ENCODE measurements at places on chromosomes 13 and 19.
A peak's percentile ranks its signal among the peaks of the same experiment; 100 is the strongest.

DNA sequence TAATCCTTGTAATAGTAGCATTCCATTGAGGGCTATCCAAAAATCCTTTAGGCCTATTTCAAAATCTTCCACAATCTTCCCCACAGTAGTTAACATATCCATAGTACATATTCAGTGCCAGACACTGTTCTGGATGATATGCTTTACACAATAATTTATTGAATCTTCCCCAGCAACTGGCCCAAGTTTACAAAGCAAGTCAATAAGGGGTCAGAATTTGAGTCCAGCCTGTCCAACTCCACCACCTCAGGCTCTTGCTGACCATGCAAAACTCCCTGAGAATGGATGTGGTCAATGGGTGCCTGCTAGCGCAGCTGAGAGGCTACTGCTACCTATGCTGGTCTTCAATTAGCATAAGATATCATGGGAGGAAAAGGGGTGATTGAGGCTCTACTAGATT, 529.6 kb downstream of the FGF9 start:
- DNase-seq, result no peak

- DNase-seq, result peak; percentile 0
These were observed at the start of gene ITGBL1 for GRCh38 chr13:101452519-101453485. TSS of gene ITGBL1 (plus strand) at chr13:101452675. CDS start at chr13:101452834, 159 bp downstream.

GRCh38 chr19:19458110-19458816, 52.8 kb downstream of the GATAD2A start:
- no peak for DNase-seq

GRCh38 chr13:74040200-74040599, 94.0 kb downstream of the KLF12 start:
- DNase-seq, result peak; percentile 31

GRCh38 chr19:305240-306150, 14.3 kb upstream of the PLPP2 start:
- no peak for DNase-seq

DNA sequence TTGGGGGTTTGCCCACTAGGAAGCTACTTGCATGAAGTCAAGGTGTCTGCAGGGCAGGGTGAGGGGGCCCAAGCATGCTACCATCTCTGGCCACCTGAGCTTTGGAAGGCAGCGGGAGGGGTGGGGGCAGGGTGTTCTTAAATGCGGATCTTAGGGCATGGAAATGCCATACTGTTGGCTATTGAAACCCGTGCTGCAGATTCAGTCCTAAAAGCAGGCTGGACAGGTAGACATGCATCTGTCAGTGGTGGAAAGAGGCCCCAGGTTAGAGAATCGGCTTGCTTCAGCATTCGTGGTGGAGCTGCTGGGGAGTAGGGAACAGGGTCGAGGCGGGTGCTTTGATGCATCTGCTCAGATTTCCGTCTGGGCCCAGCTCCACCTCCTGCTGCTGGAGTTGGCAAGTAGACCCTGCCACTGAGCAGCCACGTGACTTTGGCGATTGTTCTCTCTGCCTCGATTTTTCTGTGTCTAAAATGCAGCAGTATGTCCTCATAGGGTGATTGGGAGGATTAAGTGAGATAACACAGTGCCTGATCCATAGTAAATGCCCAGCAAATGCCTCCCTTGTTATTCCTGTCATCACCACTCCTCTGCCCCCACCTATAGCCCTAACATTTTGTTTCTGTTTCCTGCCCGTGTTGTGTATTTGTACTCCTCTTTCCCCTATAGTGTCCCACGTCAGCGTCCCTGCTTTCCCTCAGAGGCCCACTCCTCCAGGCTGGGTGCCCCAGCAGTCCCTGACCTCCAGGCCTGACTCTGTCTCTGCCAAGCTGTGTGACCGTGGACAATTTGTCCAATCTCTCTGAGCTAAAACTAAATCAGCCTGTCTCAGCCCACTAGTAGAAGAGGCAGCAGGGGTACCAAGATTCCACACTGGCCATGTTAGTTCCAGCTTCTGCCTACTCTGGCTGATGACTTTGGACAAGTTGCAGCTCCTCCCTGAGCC, 5.8 kb downstream of the PPP1R37 start:
- DNase-seq, result no peak

DNA sequence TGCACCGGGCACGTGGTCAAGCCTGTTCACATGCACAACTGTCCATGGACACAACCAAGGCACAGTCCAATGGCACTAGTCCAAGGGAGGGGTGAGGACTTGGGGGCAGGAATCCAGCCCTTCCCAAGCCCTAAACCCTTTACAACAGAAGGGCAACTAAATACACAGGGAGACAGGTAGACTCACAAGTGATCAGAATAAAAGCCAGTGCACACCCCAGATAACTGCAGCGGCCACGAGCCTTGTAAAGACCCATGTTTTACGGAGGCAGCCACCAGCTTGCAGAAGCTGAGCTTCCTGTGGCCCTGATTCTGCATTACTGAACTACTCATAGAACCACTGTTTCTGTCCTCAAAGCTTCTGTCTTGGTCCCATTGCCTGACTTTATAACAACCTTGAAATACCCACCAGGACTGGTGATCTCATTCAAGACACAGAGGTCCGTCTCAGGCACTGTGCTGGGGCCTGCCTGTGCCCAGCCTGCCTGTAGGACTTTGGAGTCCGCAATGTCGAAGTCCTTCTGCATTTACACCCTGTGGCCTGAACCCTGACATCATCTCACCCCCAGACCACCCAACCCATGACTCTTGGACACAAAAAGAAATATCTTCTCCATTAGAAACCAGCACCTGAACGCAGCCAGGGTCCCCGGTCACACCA, 181.2 kb downstream of the COL4A1 start:
- DNase-seq, result no peak

GRCh38 chr19:7554990-7555864, 19.7 kb downstream of the PNPLA6 start:
- DNase-seq, result no peak

DNA sequence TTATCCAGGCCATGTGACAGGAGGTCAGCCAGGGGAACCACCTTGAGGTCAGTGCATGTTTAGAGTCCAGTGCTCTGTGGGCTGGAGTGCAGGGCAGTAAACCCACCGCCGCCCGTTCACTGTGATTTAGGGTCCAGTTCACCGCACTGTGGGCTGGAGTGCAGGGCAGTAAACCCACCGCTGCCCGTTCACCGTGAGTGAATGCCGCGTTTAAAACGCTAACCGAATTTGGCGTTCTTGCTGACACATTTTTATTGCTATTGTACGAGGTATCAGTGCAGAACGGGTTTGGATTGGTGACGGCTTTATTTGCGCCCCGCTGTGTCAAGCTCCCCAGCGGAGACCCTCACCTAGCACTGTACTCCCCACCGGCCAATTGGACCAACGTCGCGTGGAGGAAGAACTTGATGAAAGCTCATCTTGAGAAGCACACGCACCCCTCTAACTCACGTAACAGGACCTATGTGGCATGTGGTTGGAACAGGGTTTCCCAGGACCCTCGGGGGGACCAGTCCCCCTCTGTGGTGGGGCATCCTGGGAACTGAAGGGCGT, 27.9 kb downstream of the C13orf46 start:
- DNase-seq, result no peak

DNA sequence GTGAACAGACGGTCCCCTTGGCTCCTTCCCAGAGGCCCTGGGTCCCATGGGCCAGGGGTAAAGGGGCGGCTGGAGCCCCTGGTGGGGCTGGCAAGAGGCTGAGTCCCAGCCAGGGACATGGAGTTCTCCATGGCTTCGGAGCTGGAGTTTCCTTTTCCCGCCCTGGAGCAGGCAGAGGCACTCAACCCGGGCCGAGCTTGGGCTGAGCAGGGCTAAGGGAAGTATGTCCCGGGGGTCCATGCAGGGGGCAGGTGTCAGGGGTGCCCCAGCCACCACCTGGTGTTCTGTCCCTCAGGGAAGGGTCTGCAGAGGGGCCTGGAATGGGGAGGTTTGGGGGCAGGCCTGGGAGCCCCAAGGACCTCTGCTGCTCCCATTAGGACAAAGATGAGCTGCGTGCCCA, 54.0 kb upstream of the TPM4 start:
- no peak for DNase-seq

- DNase-seq, result no peak
These were observed 17.5 kb downstream of the TMEM255B start for GRCh38 chr13:113776231-113777125.
